ENCODE measurements at places on chromosomes 2 and 18.
A peak's percentile ranks its signal among the peaks of the same experiment; 100 is the strongest.

DNA sequence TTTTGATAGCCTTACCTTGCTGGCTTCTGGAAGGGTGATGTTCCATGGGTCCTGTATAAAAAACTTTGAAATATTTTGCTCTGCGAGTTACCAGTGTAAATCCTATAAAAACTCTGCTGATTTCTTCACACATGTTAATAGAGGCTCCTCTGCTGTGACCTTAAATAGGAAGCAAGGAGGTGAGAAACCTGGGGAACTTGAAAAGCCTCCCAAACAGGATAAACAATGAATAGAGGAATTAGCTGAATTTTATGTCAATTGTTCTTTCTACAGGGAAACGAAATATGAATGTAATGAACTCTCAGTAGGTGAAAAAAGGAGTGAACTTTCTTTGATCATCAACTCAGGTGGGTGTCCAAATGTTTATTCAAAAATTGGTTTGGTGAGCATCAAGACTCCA, 10.8 kb upstream of the CCL20 start:
- no peak for DNase-seq

DNA sequence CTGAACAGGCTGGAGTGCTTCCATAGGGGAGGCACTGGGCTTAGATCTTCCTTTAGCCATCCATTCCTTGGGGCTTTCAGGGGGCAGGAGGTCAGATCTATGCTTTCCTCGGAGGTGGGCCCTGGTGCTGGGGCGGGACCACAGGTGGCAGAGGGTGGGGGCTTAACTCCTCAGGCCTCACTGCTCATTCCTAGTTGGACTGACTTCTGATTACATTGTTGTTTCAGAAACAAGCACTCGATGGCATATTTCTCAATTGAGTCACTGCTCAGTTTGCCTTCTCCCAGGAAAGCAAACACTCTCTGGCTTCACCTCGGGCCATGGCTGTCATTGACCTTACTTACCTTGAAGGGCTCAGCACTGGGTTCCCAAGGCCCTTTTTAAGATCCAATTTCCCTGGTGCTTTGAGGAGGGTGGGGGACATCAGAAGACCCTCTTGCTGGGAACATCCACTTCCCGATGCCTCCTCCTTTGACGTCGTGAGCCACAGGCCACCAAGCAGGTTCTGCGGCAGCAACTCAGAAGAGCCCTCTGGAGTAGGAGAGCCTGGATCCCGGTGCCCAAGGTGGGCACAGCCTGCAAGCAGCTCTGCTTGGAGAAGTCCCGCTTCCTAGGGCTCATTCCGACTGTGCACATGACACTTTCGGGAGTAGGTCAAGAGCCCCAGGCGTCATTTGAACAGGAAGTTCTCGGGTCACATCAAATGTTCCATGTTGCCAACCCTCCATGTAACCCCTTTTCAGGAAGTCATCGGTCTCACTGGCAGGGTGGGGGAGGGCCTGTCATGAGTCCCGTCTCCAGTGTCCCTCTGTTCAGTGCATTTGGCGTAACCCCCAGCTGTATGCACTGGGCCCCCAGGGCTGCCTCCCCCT, 40.6 kb downstream of the SDC1 start:
- no peak for DNase-seq

DNA sequence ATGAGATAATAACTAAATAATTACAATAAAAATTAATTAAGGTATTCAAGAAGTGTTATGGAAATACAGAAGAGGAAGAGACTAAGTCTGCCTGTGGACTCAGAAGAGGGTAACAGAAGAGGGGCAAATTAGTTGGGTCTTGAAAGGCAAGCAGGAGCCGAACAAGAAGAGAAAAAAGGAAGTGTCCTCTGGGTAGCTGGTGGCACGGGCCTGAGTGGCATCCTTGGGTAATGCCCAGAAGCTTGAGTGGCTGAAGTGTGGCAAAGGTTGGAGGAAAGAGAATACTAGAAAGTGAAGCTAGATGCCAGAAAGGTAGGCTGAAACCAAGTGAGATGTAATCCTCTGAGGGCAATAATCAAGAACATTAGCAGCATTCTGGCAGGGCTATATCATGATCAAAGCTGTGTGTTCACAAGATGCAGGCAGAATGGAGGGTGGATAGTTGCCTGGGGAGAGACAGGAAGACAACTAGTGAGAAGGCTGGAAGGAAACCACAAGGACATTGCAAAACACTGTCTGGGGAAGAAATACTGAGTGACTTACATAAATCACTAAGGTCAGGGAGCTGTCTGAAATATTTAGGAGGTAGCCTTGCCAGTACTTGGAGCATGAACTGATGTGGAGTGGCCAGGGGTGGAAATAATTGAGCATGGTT, 16.2 kb downstream of the DOCK10 start:
- DNase-seq = peak; percentile 71

GRCh38 chr2:74843899-74844298, 10.0 kb downstream of the HK2 start:
- peak; percentile 94 for DNase-seq

- DNase-seq = no peak
These were observed 46.3 kb downstream of the GPC1 start for GRCh38 chr2:240481720-240482119.

DNA sequence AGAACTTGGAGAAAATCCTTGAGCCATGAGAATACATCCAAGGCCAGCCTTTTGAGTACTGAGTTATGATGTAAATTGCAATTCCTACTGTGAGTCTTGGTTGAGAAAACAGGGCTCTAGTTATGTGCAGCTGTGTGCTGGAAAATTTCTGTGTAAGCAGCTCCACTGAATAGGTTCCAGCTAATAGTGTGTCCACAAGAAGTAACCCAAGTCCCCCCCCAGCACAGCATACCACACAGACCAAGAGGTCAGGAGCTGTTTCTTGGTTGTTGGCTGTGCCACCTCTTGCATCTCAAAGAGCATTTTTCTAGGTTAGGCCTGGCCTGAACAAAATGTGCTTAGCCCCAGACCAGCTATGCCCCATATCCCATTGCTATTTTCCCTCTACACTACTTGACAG, 36.8 kb upstream of the APCDD1 start:
- DNase-seq = no peak

DNA sequence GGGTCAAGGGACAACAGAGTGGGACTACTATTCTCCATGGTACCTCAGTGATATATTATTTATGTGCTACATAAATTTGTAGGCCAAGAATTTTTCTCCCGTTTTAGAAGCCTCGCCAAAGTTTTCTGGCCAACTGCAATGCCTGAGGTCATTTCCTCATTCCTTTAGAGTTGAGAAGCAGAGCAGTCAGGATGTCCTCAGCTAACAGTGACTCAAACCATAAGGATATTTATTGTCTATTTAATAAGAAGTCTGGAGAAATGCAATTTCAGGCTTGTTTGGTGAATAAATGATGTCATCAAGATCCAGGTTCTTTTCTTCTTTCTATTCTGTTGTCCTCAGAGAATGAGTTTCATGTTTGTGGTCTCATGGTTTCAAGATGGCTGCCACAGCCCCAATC, 91.0 kb downstream of the ADCYAP1 start:
- peak; percentile 62 for DNase-seq

DNA sequence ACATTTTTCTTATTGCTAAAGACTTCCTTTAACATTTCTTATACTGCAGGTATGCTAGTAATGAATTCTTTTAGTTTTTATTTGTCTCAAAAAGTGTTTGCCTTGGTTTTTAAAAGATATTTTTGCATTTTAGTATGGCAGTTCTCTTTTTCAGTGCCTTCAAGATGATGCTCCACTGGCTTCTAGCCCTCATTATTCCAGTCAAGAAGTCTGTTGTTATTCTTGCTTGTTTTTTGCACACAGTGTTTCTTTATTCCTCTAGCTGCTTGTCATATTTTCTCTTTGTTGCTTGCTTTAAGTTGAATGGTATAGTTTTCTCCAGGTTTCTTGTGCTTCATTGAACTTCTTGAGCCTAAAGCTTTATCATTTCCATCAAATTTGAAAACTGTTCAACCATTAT, 158.0 kb upstream of the SPHKAP start:
- no peak for DNase-seq

DNA sequence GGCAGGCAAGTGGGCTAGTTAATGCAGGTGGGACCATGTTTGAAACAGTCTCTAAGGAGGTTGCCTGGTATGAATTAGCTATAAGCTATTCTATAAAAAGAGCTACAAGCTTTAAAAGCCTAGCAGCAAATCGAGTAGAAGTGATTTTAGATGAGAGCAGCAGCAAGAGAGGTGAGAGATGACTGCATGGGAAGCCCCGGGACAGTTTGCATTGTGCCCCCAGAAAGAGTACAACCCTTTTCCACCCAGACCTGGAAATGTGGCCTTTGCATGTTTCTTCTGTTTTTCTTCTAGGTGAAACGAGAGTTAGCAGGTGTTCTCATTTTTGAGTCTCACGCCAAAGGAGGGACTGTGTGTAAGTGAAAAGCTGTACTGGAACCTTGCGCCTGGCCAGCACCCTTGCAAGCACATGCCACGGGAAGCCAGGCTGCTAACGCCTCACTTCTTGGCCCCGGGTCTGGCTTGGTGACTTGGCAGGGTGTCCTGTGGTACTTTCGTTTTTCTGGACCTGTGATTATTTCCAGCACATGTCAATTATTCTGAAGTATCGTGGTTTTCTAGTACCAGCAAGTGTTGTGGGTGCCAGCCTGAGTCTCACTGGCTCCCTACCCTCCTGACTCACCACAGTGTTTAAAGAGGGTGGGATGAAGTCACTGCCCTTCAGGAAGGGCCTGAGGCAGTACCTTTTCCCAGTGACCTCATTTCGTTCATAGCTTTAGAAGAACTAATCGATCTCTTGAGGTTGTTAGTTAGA, 90.3 kb upstream of the MAP3K20 start:
- DNase-seq = no peak

DNA sequence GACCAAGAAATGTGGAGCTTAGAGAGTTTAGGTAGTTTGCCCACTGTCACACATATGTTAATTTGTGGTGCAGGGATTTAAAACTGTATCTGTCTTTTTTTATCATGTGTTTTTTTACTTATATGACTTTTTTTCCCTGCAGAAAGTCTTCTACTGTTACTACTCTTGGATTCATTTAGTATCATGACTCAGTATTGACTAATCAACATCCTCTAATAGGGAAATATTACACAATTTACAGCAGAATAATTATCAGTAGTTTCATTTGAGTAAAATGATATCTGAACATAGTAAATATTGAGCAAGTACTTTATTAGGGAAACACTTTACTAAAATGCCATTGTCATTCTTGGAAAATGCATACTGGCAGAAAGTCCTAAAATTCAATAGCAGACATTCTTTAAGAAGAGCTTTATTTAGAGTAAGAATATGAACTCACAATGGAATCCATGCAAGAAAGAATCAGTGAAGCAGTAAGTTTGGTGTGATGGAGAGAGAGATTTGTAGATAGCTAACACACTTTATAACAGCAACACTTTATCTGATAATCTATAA, 425.9 kb upstream of the SLC8A1 start:
- no peak for DNase-seq

- no peak for DNase-seq
These were observed 158.5 kb downstream of the CDCA7 start for GRCh38 chr2:173513107-173513727.

DNA sequence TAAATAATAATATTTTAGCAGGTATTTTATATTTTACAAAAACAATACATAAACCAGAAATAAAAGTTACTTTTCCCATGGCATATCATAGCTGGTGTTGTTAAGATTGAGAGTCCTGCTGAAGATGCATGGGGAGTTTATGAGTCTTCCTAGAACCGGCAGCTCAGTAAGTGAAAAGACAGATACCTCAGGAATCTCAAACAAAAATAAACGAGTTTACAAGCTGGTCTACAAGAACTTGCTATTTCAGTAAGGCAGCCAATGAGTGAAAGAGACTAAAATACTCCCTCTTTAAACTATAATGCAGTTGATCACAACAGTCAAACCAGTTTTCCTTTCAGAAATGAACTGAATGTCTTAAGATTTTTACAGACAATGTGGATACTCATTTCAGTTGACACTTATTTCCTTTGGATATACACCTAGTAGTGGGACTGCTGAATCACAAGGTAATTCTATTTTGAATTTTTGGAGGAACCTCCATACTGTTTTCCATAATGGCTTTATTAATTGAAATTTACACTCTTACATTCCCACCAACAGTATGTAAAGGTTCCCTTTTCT, 8.9 kb downstream of the GAREM1 start:
- DNase-seq = no peak

DNA sequence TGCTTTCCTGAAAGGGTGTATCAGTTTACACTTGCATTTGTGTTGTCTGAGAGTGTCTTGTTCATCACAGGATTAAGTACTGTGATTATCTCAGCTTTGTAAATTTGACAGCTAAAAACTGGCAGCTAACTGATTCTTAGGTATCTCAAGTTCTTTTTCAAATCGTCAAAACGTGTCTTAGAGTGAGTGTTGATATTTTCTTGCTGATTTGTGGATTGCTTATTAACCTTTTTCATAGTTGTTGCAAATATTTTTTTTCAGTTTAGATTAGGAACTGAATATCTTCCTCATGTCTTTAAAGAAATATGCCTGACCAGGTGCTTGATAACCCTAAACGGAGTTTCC, 41.9 kb downstream of the LRRFIP1 start:
- no peak for DNase-seq

DNA sequence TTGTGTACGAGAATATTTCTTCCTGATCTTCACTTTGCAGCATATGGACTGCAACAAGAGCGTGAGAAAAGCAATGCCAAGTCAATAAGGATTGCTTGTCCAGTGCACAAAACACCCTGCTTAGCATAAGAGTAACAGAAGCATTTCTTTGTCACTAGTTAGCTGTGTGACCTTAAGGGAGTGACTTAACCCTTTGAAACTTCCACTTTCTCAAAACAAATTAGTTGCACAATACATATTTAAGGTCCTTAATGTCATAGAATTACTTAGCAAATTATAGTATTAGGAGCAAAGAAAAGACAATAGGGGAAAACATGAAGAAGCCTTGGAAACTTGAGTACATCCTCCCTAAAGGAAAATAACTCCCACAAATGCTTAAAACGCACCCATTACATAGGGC, 230.1 kb downstream of the RNF152 start:
- DNase-seq = no peak

DNA sequence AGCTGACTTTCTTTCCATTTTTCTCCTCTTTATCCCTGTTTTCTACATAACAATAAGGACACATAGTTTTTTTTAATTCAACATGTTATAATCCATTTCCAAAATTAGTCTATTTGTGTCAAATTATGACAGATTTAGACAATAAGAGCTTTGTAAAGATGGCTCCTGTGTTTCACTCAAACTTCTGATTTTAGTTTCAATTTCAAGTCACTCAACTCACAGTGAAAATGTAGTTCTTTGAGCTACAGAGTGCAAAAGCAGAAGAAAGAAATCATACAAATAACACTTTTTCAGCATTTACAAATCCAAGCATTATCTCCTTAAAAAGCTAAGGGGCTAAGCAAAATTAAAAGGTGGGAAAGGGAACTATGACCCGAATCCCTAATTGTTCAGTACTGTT, 340.7 kb upstream of the TRIB2 start:
- DNase-seq = no peak

- peak; percentile 73 for DNase-seq
These were observed 118.2 kb downstream of the ZNF521 start for GRCh38 chr18:25233528-25234321.

GRCh38 chr2:39033980-39034379, 86.9 kb downstream of the SOS1 start:
- DNase-seq = no peak
